ENCODE measurements at places on chromosomes 3 and 15. TPM values are rescaled to one million over a fixed set of nuclear protein-coding genes. Genes with fewer than 3 reads are reported as not detected.

TRH gene
- polyA plus RNA-seq, result 0.28 TPM

NUTM1 gene
- 0.05 TPM for polyA plus RNA-seq

TPM1 gene
- polyA plus RNA-seq, result 3,673 TPM

MNS1 gene
- polyA plus RNA-seq, result 6.8 TPM

- H3K4me3 ChIP-seq, result no peak overlapping the region
- no peak overlapping the region for H3K27ac ChIP-seq
- no peaks in the 10 kb centered on the region for H3K27me3 ChIP-seq
- no peak for DNase-seq
- no peaks in the 10 kb centered on the region for H3K4me1 ChIP-seq
- no peaks in the 10 kb centered on the region for H3K36me3 ChIP-seq
Observed at GRCh38 chr3:69941037-69941436, 58.5 kb upstream of the SAMMSON start.

DNA sequence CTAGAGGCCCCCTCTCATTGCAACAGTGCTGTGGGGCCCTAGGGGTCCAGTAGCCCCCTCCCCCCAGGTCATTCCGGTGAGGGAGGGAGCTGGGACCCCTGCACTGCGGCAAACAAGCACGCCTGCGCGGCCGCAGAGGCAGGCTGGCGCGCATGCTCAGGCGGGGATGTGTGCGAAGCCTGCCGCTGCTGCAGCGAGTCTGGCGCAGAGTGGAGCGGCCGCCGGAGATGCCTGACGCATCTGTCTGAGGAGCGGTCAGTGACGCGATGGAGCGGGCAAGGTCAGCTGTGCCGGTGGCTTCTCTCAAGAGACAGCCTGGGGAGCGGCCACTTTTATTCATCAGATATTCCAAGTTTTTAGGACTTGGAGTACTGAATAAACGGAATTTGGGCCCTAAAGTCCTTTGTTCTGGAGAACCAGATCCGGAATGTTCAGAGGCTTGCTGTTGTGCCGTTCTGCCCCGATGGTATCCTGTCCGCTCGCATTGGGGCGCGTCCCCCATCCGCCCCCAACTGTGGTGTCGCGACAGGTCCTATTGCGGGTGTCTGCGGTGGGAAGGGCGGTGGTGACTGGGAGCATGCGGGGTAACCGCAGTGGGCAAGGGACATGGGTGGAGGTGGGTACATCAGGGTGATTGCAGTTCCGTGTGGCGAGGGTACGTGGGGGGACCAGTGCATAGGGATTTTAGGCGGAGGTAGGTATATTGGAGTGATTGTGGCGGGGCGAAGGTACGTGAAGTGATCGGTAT, at the start of the genes SNRPN and SNURF:
Gene SNRPN, plus strand, starts transcription at position 205 of the 748 bp plus-strand sequence. CDS start 19,467 bp downstream, outside the sequence.
Gene SNURF, plus strand, starts transcription at position 205 of the 748 bp plus-strand sequence. Its CDS starts 62 bp downstream, at position 267.
- no peaks in the 10 kb centered on the region for H3K27me3 ChIP-seq
- H3K36me3 ChIP-seq, result no peaks in the 10 kb centered on the region
- peak within 1 kb of the TSS; percentile 80 for H3K4me3 ChIP-seq
- H3K4me1 ChIP-seq, result peaks cover 2% of the 10 kb centered on the region
- H3K27ac ChIP-seq, result peak within 1 kb of the TSS; percentile 95
- DNase-seq, result peak; percentile 80

DNA sequence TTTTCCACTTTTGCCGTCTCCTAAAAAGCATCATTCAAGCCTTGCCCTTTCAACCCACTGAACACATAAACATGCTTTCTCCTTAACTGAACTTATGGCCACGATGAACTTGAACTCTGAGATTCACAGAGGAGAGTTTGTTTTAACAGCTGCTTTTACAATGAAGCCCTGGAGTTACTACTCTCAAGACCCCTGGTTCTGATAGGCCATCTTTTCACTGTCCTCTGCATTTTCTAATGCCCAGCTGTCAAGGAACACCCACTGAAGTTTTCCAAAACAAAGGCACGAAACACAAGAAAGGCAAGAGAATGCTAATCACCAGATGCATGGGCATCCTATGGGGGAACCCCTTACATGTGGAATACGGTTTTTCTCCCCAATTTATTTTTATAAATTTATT, 100.8 kb downstream of the ADAMTS9 start:
- peaks cover 5% of the 10 kb centered on the region for H3K4me1 ChIP-seq
- no peaks in the 10 kb centered on the region for H3K27me3 ChIP-seq
- peaks cover 18% of the 10 kb centered on the region for H3K36me3 ChIP-seq
- H3K27ac ChIP-seq, result no peak overlapping the region
- no peak overlapping the region for H3K4me3 ChIP-seq

GRCh38 chr3:85890043-85890555, 931.3 kb downstream of the CADM2 start:
- H3K4me1 ChIP-seq, result no peaks in the 10 kb centered on the region
- no peaks in the 10 kb centered on the region for H3K27me3 ChIP-seq

DNA sequence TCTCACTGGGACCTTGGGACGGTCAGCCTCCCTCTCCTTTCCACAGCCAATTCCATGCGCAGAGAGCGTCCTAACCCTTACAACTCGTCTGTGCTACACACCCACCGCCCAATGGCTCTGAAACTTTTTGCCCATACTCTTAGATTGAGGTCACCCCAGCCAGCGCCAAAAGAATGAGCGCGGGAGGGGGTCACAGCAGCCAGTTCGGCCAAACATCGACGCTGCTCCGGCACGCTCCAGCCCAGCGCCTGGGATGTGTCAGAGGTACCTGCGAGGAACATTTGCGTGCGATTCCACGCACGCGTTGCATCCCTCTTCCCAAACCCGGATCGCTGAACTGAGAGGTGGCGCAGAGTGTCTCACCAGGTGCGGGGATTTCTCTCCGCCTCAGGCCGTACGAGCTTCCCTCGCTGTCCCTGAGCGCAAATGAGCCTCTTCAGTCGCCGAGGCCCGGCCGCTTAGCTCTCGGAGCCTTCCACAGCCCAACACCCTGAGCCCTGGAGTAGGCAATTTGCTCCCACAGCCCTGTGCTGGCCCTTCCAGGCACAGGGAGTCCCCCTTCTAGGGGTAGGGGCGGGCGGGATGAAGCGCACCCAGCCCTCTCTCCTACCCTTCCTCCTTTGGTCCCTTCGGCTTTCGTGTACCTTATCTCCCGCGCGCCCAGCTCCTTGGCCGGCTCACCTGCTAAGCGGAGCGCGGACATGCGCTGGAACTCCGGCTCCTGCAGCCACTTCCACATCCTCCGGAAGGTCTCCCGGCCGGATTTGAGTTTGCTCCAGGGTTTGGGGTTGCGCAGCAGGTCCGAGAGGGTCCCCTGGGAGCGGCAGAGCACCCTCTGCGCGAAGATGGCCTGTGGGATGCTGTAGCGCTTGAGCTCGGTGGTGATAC, 1.8 kb downstream of the ONECUT1 start:
- H3K27me3 ChIP-seq, result peaks cover 96% of the 10 kb centered on the region
- H3K4me3 ChIP-seq, result no peak overlapping the region
- peaks cover 37% of the 10 kb centered on the region for H3K4me1 ChIP-seq
- H3K36me3 ChIP-seq, result no peaks in the 10 kb centered on the region
- DNase-seq, result no peak
